ENCODE measurements at places on chromosomes 5 and 9. TPM values are rescaled to one million over a fixed set of nuclear protein-coding genes. Genes with fewer than 3 reads are reported as not detected.

GRCh38 chr5:6943197-6944112 lies 230.2 kb downstream of the TENT4A start:
- no peak for DNase-seq

GRCh38 chr5:1312993-1313833 lies 18.3 kb upstream of the TERT start:
- DNase-seq = no peak

GRCh38 chr5:163915481-163915961 lies 410.1 kb downstream of the MAT2B start:
- DNase-seq = no peak

GRCh38 chr5:137665678-137666460 lies 70.0 kb downstream of the KLHL3 start:
- no peak for DNase-seq

GRCh38 chr9:126398403-126399058 lies 71.9 kb downstream of the MVB12B start:
- DNase-seq = peak; percentile 68

DNA sequence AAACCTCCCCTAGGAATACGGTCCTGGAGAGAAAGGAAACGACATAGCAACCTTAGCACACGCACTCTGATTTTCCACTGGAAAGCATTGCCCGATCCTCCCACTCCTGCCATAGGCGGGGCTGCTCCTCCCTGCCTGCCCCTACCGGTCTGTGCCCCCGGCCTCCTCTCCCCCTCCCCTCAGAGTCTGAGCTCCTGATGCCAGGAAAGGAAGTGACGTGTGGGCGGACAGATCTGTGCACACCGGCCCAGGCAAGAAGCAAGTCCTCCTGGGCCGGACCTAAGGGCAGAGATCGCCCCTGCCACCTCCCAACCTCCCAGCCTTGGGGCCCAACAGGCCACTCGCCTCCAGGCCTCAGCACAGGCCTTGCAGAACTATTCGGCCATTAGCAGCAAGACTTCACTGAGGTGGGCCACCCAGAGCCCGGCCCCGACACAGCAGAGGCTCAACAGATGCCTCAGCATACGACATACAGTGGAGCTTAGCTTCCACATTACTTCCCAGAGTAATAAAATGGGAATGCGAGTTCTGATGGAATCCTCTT lies 7.2 kb downstream of the NINJ1 start:
- no peak for DNase-seq

DNA sequence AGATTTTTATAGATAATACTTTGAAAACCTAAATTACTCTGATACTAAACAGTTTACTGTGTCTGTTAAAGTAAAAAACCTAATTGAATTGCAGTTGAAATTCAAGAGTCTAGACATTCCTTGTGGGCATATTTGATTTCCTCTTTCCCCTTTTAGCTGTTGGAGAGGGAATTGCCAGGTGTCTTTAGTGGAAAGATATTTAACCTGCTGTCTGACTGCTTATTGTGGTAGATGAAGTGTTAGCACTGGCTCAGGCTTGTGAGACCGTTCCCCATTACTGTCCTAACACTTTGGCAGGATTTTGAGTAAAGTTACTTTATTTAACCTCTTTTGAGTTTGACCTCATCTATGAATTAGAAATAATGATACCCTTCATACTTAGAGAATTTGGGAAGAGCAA lies 16.4 kb downstream of the MAP3K1 start:
- no peak for DNase-seq

DNA sequence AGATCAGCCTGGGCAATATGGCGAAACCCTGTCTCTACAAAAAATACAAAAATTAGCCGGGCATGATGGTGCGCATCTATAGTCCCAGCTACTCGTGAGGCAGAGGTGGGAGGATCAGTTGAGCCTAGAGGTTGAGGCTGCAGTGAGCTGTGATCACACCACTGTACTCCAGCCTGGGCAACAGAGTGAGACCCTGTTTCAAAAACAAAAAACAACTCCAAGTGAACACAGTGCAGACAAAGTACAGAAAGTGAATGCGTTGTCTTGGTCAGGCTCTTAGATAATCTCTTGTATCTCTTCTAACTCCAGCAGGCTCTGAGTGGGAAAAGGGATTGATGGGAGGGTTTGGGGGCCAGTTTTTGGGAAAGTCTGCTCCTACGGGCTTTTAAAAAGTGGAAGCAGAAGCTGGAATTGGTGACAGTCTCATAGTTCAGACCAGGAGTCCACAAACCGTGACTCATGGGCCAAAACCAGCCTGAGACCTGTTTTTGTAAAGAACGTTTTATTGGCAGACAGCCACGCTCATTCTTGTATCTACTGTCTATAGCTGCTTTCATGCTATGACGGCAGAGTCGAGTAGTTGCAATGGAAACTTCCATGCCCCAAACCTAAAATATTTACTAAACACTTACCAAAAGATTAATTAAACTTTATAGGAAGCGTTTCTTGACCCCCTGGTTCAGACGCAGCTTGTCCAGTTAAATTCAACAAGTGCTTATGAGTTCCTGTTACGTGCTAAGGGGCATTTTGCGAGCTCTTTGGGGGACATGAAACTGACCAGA lies 32.9 kb downstream of the NDST1 start:
- DNase-seq = no peak

GRCh38 chr9:88429595-88430430 lies 41.6 kb downstream of the SPIN1 start:
- no peak for DNase-seq

GRCh38 chr5:135868681-135869080 lies 27.0 kb downstream of the IL9 start:
- DNase-seq = no peak

GRCh38 chr5:76365561-76365960 lies 37.5 kb upstream of the IQGAP2 start:
- DNase-seq = no peak

DNA sequence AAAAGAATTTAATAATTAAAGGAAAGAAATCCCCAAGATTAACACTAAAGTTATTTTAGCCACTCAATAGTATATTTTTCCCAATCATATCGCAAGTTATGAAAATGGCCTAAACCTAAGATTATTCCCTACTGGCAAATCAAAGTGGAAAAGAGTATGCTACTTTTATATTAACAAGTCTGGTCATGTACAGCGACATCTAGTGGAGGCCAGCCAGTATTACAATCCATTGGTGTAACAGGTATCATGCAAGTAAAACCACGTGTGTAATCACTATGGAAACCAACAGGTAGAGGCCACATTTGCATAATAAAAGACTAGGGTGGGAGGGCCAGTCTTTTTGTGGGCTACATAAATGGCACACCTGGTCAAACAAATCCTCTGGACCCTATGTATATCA lies 976.4 kb upstream of the CDH9 start:
- no peak for DNase-seq

- no peak for DNase-seq
Observed at GRCh38 chr9:112896131-112896530, 5.5 kb upstream of the SLC46A2 start.

DNA sequence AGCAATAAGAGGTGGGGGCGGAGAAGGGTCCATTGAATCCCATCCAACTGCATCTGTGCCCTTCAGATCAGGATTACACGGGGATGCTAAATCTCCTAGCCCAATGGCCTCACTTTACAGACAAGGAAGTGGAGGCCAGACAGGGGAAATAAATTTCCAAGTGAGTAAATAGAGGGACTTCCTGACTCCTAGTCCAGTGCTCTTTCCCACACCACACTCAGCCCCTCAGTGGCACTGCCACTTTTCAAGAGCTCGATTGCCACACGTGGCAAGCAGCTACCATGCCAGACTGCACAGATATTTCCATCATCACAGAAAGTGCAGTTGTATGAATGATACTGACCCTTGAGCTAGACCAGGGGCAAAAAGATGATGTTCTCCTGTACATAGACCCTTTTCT lies 8.2 kb upstream of the TNIP1 start:
- no peak for DNase-seq

GRCh38 chr9:133793471-133793870 lies 55.3 kb upstream of the SARDH start:
- no peak for DNase-seq

- no peak for DNase-seq
Observed at GRCh38 chr5:56309262-56309826, 76.2 kb upstream of the ANKRD55 start.

DNA sequence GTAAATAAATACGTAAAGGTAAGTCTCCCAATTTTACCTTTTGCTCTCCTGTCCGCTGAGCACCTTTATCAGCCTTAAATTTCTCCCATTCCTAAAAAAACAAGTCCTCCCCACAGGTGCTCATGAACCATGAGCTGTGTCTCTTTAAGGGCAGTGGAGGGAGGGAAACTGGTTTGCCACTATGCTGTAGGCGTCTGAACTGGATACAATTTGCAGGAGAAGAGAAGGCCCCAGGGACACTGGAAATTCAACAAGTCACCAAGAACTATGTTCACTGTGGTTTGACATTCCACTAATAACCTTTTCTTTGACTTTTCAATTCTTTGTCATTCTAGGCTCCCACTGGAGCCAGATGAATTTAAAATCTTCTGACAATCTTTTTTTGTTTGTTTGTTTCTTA lies 72.2 kb downstream of the LHFPL2 start:
- DNase-seq = no peak

DNA sequence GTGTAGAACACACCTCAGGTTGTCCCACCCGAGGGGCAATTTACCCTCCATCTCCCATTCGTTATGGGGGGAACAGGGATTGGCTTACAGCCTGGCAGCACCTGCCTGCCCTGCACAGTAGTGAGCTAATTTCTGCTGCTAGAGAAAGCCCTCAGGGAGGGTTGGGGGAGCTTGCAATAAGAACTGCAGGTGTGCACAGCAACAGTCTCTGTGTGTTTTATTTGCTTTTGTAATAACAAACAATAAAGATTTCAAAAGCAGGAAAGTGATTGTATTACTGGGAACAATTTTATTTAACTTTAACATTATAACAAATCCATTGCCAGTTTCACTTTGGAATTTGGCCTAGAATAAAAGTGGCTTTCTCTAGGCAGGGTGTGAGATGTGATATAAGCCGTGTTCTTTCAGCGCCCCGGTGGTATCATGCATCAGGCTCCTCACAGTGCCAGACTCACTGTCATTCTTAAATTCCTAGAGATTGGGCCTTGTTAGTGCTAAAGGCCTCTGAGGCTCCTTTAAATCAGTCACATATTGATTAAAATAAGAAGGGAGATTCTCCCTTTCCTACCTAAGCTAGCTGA lies 81.1 kb downstream of the RMI1 start:
- DNase-seq = no peak

GRCh38 chr5:176578391-176578808 lies 29.3 kb downstream of the CDHR2 start:
- DNase-seq = no peak

GRCh38 chr9:116416421-116416820 lies 262.8 kb downstream of the PAPPA start:
- DNase-seq = no peak

DNA sequence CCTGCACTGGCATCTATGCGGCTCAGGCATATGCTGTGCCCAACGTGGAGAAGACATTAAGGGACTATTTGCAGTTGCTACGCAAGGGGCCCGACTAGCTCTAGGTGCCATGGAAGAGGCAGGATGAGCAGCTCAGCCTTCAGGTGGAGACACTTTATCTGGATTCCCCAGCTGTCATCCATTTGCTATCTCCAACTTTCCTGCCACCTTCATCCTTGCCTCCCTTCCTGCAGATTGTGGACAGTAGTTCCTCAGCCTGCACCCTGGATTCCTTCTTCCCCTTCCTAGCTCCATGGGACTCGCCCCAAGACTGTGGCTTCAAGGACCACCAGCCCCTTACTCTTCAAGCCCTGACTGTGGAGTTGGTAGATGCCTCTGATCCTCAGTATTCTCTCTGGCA lies 2.0 kb downstream of the SLC35A4 start:
- no peak for DNase-seq

- no peak for DNase-seq
Observed at GRCh38 chr5:9302218-9302617, 243.7 kb downstream of the SEMA5A start.

DNA sequence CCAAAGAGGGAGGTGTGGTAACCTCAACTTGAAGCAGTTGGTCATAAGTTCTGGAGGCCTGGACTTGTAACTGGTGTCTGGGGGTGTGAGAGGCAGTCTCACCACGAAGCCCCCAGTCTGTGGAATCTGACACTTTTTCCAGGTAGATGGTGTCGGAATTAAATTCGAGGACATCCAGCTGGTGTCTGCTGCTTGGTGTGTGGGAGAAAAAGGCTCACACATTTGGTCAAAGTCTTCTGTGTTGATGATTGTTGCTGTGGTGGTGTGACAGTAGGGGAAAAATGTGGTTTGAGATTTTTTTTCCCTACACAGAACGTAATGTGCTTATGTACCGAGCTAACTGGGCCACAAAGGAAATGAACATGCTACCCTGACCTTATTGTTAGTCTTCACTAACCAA lies 251.9 kb downstream of the MAT2B start:
- no peak for DNase-seq

GRCh38 chr5:154331924-154332323 lies 113.9 kb upstream of the SAP30L start:
- DNase-seq = no peak

DNA sequence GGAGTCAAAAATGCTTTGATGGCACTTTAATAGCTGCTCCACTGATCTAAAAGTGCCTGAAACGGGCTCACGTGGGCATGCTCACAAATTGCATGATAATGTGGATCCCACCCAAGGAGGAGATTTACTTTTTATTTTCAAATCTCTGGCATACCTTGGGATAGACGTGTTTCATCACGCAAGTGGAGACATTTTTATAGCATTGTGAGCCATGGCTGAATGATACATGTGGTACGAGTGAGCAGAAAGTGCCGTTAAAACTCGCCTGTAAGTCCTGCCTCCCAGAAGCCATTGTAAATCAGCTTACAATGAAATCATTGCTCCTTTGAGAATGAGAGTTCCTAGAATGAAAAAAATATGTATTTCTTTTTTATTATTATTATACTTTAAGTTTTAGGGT lies 514.7 kb downstream of the MAT2B start:
- DNase-seq = no peak

DNA sequence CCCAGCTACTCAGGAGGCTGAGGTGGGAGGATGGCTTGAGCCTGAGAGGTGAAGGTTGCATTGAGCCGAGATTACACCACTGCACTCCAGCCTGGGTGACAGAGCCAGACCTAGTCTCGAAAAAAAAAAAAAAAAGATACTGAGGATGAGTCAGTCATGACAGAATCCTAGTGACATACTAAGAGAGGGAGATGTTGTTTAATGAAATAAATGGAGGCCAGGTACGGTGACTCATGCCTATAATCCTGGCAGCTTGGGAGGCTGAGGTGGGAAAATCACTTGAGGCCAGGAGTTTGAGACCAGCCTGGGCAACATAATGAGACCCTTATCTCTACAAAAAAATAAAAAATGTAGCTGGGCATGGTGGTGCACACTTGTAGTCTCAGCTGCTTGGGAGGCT lies 107.2 kb downstream of the ZFAND5 start:
- DNase-seq = no peak

- no peak for DNase-seq
Observed at GRCh38 chr5:14263113-14263512, 120.0 kb downstream of the TRIO start.

- DNase-seq = no peak
Observed at GRCh38 chr5:130502702-130503101, 598.4 kb downstream of the CHSY3 start.

- DNase-seq = no peak
Observed at GRCh38 chr5:42779083-42779482, 22.5 kb downstream of the CCDC152 start.

IRX2 gene
- 0.63 TPM for total RNA-seq

SCGB3A1 gene
- not detected for total RNA-seq

SLC28A3 gene
- 4.8 TPM for total RNA-seq

SRD5A1 gene
- 2.3 TPM for total RNA-seq

ALDH1A1 gene
- total RNA-seq = 127 TPM

NMRK1 gene
- total RNA-seq = 19.9 TPM

RAB3C gene
- total RNA-seq = 0.28 TPM

KIAA0825 gene
- total RNA-seq = 4.2 TPM

IL31RA gene
- not detected for total RNA-seq

OCLN gene
- 2.2 TPM for total RNA-seq

PRDM9 gene
- total RNA-seq = not detected

ZNF366 gene
- total RNA-seq = 2.9 TPM
